ENCODE measurements at places on chromosomes 12 and 14. TPM values are rescaled to one million over a fixed set of nuclear protein-coding genes. Genes with fewer than 3 reads are reported as not detected.

- no peaks in the 10 kb centered on the region for H3K36me3 ChIP-seq
- no peak overlapping the region for H3K27ac ChIP-seq
- H3K4me1 ChIP-seq = no peaks in the 10 kb centered on the region
- no peaks in the 10 kb centered on the region for H3K27me3 ChIP-seq
- no peak overlapping the region for H3K4me3 ChIP-seq
- DNase-seq = no peak
These were observed 21.1 kb downstream of the TMBIM6 start for GRCh38 chr12:49762468-49762847.

DNA sequence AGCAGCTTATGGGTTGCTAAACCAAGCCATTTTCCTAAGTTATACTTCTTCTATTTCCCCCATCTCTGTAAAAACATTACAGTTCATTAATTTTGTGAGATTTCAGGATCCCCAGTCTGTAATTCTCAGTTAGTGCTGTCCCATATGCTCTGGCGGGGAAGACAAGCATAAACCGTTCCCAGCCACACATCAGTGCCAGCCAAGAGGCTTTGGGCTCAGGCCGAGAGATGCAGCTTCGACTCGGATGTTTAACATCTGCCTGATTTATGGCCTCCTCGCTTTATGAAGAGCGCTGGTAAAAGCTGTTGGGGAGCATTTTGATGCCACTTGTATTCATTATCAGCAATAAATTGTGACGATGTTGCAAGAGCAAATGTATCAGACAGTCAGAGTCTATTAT, 349.1 kb upstream of the CCDC196 start:
- H3K27ac ChIP-seq = no peak overlapping the region
- no peaks in the 10 kb centered on the region for H3K27me3 ChIP-seq
- no peak for DNase-seq
- H3K4me1 ChIP-seq = no peaks in the 10 kb centered on the region
- no peak overlapping the region for H3K4me3 ChIP-seq
- H3K36me3 ChIP-seq = no peaks in the 10 kb centered on the region

DNA sequence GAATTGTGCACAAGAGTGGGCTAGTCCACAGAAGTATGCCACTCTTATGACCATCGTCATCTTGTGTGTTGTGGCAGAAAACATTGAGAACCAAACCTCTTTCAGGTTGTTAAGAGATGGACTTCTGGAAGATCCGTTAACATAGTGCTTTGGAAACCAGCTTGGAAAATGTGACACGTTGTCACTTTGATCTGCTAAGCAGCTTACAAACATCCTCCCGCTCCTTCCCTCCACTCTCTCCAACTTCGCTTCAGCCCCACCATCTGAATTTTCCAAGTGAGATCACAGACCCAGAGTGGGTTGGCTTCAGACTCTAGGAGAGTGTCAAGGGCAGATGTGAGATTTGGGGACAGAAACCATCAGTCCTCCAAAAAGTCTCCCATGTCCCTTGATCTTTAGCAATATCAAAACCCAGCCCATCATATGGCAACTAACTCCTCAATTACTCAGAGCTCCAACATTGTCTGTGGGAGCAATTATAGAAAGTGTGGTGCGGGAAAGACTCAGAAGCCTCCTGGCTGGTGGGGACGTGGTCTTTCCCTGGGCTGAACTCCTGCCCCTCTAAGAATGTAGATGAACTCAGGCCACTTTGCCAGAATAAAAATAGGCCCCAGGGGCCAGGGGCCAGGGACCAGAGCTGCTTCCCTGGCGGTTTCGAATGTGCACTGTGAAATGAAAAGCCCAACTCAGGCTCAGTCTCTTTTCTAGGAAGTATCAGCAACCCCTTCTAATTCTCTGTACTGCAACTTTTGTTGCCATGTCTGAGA, 129.5 kb downstream of the SLC38A6 start:
- no peak overlapping the region for H3K27ac ChIP-seq
- no peaks in the 10 kb centered on the region for H3K36me3 ChIP-seq
- H3K4me3 ChIP-seq = no peak overlapping the region
- no peak for DNase-seq
- peaks cover 20% of the 10 kb centered on the region for H3K4me1 ChIP-seq

DNA sequence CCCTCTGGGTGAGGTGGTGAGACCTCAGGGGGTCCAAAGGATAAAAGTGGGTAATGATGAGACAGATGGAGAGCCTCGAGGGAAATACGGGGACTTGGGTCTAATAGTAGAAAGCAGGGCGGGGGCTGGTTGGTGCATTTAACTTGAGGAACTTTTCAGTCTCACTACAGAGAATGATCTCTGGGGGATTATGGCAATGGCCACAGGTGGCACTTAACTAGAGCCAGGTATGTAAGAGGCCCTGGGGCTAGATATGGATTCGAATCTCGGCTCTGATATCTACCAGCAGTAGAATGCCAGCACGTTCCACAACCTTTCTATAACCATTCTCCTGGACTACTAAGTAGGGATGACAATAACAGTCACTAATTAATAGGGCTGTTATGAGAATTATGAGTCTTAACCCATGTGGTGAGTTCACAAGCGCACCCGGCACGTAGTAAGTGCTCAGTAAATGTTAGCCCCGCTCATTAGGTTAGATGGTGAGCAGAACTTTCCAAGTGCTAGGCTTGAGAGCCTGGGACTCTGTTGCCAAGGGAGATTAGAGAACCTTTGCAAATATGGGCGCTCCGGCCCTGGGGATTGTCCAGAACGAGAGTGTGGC, 888 bp upstream of the PLXNC1 start:
- H3K4me1 ChIP-seq = peaks cover 22% of the 10 kb centered on the region
- no peaks in the 10 kb centered on the region for H3K36me3 ChIP-seq
- H3K27me3 ChIP-seq = no peaks in the 10 kb centered on the region
- H3K4me3 ChIP-seq = peak overlapping the region; percentile 52
- peak overlapping the region; percentile 79 for H3K27ac ChIP-seq

DNA sequence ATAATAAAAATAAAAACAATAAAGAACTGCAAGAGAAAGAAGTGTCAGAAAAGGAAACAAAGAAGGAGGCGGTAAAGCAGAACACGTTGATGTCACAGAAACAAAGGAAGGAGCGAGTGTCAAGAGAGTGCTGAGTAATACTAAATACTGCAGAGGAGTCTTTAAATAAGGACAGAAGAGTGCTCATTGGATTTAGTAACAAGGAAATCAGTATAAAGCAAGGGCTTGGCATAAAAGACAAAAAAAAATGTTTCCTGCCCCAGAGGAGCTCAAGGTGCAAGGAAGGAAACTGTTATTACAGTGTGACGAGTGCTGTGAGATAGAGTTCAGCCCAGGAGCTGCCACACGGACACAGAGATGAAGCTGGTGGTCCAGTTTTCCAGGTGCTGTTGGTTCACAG, 8.4 kb upstream of the TUBA1A start:
- no peak for DNase-seq
- no peaks in the 10 kb centered on the region for H3K36me3 ChIP-seq
- H3K4me3 ChIP-seq = no peak overlapping the region
- no peaks in the 10 kb centered on the region for H3K27me3 ChIP-seq
- no peak overlapping the region for H3K27ac ChIP-seq

- no peak for DNase-seq
- no peaks in the 10 kb centered on the region for H3K36me3 ChIP-seq
- no peak overlapping the region for H3K4me3 ChIP-seq
- H3K27ac ChIP-seq = no peak overlapping the region
- peaks cover 8% of the 10 kb centered on the region for H3K4me1 ChIP-seq
These were observed 18.4 kb downstream of the CMKLR1 start for GRCh38 chr12:108320507-108321293.

DNA sequence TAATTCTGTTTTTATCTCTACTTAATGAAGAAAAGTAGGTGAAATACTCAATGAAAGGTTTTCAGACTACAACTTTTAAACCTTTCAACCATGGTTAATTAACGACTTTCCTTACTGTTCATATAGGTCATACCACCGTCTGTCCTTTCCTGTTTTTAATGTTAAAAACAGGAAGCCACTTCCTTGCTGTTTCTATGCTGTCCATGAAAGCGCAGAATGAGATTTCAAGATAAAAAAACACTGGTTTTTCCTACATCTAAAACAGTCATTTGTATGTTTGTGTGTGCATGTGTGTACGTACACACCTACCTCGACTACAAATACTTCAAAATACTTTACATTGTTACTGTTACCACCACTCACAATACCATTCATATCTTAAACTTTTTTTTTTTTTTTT, 27.3 kb downstream of the SPTLC2 start:
- H3K4me3 ChIP-seq = no peak overlapping the region
- DNase-seq = no peak
- H3K27ac ChIP-seq = no peak overlapping the region

GRCh38 chr14:99871771-99872170, 78.6 kb downstream of the EML1 start:
- no peak overlapping the region for H3K4me3 ChIP-seq
- H3K4me1 ChIP-seq = no peaks in the 10 kb centered on the region
- no peaks in the 10 kb centered on the region for H3K36me3 ChIP-seq
- no peaks in the 10 kb centered on the region for H3K27me3 ChIP-seq
- DNase-seq = no peak

DNA sequence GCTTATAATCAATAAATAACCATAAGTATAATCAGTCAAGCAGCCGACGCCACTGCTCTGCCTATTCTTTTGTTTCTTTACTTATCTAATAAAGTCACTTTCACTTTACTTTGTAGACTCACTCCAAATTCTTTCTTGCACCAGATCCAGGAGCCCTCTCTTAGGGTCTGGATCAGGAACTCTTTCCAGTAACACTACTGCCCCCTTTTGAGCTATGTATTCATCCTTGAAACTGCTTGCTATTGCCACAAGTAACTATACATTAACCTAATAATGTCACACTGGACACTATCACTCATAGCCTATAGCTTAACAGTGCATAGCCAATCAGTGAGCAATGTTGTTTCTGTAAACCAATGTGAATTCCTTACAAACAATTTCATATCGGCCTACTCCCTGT, 2.8 kb upstream of the NID2 start:
- no peak overlapping the region for H3K4me3 ChIP-seq
- H3K4me1 ChIP-seq = peaks cover 20% of the 10 kb centered on the region
- no peaks in the 10 kb centered on the region for H3K27me3 ChIP-seq

GRCh38 chr14:21055432-21056117, 2.0 kb upstream of the RNASE8 start:
- H3K27ac ChIP-seq = no peak overlapping the region
- H3K4me1 ChIP-seq = no peaks in the 10 kb centered on the region
- H3K36me3 ChIP-seq = no peaks in the 10 kb centered on the region

DNA sequence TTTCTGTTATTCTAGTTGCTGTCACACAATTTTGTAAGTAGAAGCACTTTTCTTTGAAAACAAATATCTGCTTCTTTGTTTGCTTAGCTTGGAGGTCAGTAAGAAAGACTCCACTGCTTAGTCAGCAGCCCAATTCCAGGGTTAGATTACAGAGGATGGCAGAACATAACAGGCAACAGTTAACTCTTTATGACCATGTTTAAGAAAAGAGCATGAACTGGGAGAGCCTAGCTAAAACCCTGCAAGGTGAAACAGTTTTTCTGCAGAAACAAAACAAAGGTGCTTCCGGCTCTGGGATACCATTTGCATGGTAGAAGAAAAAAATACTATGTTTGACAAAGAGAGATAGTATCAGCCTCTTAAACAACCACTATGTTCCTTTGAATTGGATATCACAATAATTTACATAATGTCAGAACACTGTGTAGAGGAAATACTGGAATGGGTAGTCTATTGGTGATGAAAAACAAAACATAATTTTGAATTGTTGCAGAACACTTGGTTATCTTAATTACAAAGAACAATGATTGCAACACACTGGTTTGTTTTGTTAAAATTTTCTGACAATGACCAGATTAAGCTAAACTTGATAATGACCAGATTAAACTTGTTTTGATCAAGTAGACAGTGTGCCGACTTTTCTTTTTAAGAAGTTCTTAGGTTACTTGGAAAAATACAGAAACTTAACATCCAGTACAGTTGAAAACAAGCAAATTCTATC, 22.4 kb upstream of the PPM1H start:
- no peak overlapping the region for H3K27ac ChIP-seq
- no peaks in the 10 kb centered on the region for H3K27me3 ChIP-seq
- no peaks in the 10 kb centered on the region for H3K36me3 ChIP-seq
- no peaks in the 10 kb centered on the region for H3K4me1 ChIP-seq

- H3K4me1 ChIP-seq = no peaks in the 10 kb centered on the region
- H3K27me3 ChIP-seq = no peaks in the 10 kb centered on the region
- no peaks in the 10 kb centered on the region for H3K36me3 ChIP-seq
These were observed 501.4 kb upstream of the RGS6 start for GRCh38 chr14:71430678-71431376.

DNA sequence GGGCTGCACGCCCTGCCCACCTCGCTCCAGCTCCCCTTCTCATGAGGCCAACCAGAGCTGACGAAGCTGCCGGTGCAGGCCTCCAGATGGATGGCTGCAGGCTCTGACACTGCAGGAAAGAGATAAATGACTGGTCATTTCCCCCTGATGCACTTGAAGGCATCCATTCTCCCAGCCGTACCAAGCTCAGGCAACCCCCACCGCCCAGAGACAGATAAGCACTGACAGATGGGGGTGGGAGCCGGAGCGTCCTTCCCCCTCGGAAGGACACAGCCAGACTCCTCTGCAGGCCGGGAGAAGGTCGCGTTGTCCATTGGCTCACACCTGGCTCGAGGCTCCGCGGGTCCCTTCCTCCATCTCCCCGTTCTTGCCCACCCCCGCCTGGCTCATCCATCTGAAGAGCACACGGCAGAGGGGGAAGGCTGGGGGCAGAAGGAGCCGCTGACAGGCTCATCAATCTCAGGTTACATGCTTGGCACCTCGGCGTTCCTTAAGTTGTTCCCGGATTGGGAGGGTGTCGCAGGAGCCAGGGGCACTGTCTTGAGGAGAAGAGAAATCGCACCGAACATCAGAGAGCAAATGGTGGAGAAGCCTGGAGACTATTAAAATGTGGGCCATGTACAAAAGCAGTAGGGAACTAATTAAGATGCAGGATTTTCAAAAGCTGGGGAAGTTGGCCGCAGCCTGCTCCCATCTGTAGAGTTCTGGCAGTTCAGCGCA, 151.6 kb downstream of the DPF3 start:
- H3K4me1 ChIP-seq = no peaks in the 10 kb centered on the region
- H3K27me3 ChIP-seq = no peaks in the 10 kb centered on the region
- H3K36me3 ChIP-seq = no peaks in the 10 kb centered on the region
- H3K27ac ChIP-seq = no peak overlapping the region
- H3K4me3 ChIP-seq = no peak overlapping the region

DNA sequence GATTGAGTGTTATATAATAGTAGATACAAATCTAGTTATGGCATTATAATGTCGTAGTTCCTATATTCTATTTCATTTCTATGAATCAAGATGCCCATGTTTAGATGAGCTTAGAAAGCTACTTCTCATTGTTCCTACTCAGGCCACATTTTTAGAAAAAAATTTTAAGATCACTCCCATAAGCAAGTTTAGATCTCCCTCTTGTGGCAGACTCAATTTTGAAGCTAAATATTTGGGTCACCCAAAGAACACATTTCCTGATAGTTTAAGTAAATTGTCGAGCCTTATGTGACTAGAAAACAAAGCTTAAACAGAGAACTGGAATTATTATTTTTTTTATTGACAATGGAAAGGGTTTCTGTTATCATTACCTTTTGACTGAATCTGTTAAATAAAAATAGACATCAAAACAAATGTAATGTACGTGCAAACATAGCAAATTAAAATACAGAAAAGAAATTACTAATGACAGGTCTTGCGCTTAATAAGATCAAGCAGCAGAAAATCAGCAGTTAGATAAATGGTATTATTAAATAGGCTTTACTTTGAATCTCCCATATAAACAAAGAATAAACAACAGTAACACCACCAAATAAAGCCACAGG, 180.2 kb downstream of the ACSS3 start:
- DNase-seq = no peak
- no peak overlapping the region for H3K27ac ChIP-seq
- H3K4me1 ChIP-seq = no peaks in the 10 kb centered on the region
- no peaks in the 10 kb centered on the region for H3K27me3 ChIP-seq
- no peak overlapping the region for H3K4me3 ChIP-seq
- no peaks in the 10 kb centered on the region for H3K36me3 ChIP-seq

- peaks cover 9% of the 10 kb centered on the region for H3K4me1 ChIP-seq
- DNase-seq = no peak
- no peaks in the 10 kb centered on the region for H3K36me3 ChIP-seq
- H3K27me3 ChIP-seq = no peaks in the 10 kb centered on the region
These were observed 4.5 kb downstream of the E2F7 start for GRCh38 chr12:77060883-77061240.

Gene KIF21A
- 26.3 TPM for total RNA-seq

Gene RHNO1
- total RNA-seq = 13.8 TPM

All from vagina (tissue), 2 donors.